ENCODE measurements at places on chromosomes 5 and 9.

DNA sequence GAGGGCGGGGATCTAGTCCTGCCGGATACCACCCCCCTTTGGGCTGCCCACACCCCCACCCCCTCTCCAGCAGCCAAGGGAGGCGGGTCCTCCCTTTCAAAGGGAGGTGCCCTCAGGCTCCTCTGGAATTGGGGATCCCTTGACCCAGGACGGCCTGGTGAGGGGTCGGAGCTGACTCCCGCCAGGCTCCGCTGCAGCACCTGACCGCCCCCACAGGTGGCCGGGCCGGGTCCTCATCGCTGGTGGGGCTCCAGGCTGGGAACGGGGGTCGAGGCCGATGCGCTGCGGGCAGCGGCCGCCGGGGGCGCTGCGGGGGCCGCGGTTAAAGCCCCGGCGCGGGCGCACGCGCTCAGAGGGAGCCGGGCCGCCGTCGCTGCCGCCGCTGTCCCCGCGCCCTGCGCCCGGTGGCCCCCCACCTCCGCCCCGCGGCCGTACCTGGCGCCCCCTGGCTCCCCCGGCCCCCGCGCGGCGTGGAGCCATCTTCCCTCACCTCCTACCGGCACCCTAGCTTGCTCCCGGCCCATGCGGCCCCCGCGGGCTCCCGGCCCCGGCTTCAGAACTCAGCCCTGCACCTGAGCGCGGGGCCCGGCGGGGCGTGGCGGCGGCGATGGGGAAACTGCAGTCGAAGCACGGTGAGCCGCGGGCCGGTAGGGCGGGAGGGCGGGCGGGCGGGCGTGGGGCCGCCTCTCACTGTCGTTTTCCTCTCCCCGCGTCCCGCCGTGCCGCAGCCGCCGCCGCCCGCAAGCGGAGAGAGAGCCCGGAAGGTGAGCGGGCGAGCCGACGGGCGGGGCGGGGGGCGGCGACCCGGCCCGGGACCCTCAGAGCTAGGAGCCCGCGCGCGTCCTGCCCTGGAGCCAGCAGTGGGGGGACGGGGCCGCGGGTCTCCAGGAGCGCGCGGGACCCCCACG is at the start of gene NKD2:
Gene NKD2 (plus strand): TSS at position 352 of the 908 bp plus-strand sequence. CDS start 256 bp downstream, at position 608.
- no peak for DNase-seq

DNA sequence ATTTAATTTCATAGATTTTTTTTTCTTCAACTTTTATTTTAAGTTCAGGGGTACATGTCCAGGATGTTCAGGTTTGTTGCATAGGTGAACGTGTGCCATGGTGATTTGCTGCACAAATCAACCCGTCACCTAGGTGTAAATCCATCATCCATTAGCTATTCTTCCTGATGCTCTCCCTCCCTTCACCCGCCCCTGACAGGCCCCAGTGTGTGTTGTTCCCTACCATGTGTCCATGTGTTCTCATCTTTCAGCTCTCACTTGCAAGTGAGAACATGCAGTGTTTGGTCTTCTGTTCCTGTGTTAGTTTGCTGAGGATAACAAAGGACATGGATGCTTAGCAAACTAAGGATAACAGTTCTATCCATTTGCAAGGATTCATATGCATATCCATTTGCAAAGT is 209.1 kb upstream of the ADCY2 start:
- DNase-seq = no peak

DNA sequence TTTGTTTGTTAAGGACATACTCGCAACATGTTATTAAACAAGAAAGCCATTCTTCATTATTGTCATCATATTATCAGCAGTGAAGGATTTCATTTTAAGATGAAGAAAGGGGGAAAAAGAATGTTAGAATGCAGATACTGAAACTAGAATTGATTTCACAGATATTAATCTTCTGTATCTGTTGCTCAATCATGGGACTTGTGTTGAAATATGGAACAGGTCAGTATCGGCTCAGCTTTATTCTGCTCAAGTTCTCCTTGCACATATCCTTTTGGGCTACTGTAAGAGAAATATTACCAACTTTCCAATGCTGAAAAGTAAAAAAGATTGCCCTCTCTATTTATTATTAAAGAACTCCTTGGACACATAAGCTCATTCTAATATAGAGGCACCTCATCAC is 13.8 kb upstream of the ANXA1 start:
- DNase-seq = no peak

DNA sequence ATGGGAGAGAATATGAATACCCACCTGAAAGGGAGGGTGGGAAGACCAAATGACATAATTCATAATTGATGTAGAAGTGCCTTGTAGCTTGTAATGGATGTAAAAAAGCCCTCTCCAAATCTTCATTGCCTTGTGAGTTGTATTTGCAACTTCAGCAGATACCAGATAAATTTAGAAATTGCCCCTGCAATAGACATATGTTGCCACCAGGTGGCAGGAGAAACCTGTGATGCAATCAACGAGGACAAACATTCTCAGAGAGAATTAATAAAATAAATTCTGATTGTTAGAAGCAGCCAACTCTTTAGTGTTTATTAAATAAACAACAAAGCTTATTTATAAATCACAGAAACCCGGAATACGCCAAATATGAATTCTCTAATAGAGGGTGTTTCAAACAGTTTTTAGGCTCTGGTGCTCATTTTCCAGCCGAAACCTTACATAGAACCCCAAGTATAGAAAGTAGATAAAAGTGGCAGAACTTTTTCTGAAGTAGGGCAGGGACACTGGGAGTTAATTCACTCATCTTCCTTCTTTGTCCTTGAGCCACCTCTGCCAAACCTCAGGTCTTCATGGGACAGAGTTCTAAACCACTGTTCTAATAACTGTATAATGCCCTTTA is 147.8 kb downstream of the TMEM38B start:
- DNase-seq = peak; percentile 33

- DNase-seq = peak; percentile 66
Measured at GRCh38 chr9:37840560-37841194, 40.1 kb downstream of the DCAF10 start.

GRCh38 chr5:56666901-56667300 is 148.4 kb upstream of the MAP3K1 start:
- no peak for DNase-seq

- no peak for DNase-seq
Measured at GRCh38 chr5:13992795-13993194, 48.3 kb upstream of the DNAH5 start.

DNA sequence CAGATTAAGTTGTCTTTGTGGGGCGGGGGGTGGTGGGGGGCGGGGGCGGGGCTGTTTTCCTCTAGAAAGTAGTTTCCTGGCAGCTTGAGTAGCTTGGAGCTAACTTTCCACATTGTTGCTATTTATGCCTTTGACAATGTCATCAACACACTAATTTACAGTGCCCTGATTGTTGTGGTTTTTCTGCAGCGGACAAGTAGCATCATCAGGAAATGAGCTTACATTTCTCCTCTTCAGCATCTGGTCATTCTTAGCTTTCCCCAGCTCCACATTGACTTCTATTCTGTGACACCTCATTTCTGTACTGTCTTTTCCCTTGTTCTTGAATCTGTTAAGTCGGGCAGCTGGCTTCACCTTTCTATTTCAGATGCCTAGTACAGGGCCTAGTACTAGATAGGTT is 112.3 kb upstream of the RAD23B start:
- no peak for DNase-seq

DNA sequence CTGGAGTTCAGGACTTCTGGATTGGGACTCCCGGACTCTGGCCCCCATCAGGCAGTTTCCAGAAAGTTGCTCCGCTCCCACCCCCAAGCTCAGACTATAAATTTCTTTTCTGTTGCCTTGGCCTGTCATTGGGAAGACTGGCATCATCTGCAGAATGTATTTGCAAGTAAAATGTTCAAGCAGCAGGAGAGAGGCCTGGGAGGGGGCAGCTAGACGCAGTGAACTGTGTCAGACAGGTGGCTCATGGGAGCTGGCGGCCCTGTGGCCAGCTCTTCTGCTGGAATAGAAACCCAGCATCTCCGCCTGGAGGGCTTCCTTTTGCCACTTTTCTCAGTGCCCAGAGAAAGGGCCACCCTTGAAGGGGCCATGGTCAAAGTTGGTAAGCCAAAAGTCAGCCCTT is 16.0 kb downstream of the INSYN2B start:
- DNase-seq = no peak

DNA sequence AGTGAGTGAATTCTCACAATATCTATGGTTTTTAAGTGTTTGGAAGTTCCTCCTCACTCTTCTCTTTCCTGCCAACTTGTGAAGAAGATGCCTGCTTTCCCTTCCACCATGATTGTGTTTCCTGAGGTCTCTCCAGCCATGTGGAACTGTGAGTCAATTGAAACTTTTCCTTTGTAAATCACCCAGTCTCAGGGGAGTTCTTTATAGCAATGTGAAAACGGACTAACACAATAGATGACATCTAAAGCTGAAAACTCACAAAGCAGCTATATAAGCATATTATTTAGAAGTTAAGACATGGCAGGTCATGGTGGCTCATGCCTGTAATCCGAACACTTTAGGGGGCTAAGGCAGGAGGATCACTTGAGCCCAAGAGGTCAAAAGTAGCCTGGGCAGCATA is 130.2 kb downstream of the ARRDC3 start:
- no peak for DNase-seq

- peak; percentile 76 for DNase-seq
Measured at GRCh38 chr5:36950586-36951457, 74.3 kb downstream of the NIPBL start.

DNA sequence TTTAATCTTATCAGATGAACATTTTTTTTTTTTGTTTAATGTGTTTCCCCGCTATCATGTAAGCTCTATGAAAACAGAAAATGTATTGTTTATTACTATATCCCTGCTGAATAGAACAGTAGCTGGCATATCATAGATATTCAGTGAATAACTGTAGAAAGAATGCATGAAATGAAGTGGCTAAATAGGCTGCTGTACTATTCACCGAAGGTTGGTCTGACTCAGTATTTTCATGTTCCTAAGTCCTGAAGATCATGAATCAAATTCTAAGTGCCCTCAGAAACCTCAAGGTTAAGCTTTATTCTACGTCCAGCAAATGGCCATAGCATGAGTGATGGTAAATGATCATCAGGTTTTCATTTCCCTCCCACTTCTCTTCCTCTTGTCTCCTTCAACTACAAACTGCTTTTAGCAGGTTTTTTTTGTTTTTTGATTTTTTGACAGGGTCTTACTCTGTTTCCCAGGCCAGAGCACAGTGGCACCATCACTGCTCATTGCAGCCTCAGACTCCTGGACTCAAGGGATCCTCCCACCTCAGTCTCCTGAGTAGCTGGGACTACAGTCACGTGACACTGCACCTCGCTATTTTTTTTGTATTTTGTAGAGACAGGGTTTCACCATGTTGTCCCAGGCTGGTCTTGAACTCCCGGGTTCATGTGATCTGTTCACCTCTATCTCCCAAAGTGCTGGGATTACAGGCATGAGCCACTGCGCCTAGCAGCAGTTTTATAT is 19.1 kb upstream of the ZFAND5 start:
- DNase-seq = peak; percentile 93

GRCh38 chr5:97838214-97838613 is 655.2 kb upstream of the RIOK2 start:
- DNase-seq = peak; percentile 98

GRCh38 chr9:13717322-13718054 is 438.0 kb upstream of the MPDZ start:
- DNase-seq = peak; percentile 66

DNA sequence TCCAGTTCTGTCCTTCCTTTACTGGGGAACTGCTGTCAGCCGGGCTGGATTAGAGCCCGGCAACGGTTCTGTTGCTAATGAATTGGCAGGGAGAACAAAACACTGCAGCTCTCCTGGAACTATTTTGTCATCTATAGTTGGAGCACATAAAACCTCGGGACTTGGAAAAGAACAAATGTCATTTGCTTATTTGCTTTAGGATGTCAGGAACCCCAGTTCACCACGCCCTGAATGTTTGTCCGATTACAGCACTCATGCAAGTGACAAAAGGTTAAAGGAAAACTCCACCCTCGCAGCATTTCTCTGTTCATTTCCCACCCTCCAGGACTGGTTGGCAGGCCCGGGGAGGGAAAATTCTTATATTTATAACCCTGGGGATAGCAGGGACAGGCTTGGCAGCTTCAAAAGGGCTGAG is 66.4 kb upstream of the PLPP1 start:
- peak; percentile 71 for DNase-seq

DNA sequence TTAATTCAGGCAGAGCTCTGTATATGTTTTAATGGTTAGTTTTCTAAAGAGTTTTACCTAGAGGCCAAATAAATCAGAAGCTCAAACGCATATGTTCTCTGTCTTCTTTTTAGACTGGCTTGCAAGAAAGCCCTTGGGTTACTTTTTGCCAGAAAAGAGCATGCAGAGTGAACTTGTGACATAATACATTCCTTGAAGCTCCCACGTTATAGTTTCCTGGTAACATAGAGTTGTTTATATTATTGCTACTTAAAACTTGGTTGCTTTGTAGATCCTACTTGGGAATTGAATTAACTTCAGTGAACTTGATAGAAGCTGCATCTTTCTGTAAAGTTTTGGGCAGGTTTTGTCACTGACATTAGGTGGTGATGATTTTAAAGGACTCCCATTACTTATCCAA is 102.9 kb downstream of the C9orf152 start:
- peak; percentile 48 for DNase-seq

- DNase-seq = peak; percentile 78
Measured at GRCh38 chr9:100064872-100065581, 33.8 kb downstream of the ERP44 start.

DNA sequence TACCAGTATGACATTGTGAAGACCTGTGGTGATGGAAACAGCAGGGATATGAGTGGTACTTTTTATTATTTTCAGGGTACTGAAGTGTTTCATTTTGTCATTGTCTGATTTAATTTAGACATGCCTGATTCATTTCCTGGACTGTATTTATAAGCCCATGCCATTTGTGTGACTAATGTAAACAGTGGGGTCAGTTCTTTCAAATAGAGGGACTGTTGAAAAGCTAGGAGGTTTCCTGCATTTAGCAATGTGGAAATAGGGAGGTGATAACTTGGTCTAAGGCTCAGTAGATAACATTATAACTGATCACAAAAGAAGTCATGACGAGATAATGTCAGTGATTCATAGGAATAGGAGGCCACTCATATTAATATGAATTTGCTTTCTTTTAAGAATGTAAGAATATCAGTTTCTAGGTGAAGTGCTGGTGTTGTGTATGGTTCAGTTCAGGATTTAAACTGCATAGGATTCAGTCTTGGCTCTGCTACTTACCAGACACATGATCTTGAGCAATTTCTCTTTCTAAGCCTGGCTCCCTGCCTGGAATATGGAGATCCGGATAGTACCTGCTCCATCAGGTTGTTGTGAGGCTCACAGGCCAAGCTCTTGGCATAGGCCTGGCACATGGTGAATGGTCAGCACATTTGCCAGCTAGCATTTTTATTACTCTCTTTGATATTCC is 7.5 kb downstream of the RASGRF2 start:
- peak; percentile 59 for DNase-seq
